H4 (cell line): ENCODE measurements at places on chromosomes 5 and 9. TPM values are rescaled to one million over a fixed set of nuclear protein-coding genes. Genes with fewer than 3 reads are reported as not detected.

Gene HTR4
- total RNA-seq: not detected in 2 replicates

Gene PCDHB7
- 5.1 and 6.9 TPM in 2 replicates for total RNA-seq

Gene LRRC19
- not detected in 2 replicates for total RNA-seq

Gene PHF24
- not detected in 2 replicates for total RNA-seq

- no peak for DNase-seq
Measured at GRCh38 chr5:31487506-31487905, 44.4 kb downstream of the DROSHA start.

Gene TLE1
- 6.2 and 8.7 TPM in 2 replicates for total RNA-seq

GRCh38 chr9:91178281-91179236, 183.2 kb downstream of the AUH start:
- no peak for DNase-seq

- DNase-seq: peak; percentile 98
Measured at GRCh38 chr9:121557581-121558447, 58.2 kb upstream of the GGTA1 start.

DNA sequence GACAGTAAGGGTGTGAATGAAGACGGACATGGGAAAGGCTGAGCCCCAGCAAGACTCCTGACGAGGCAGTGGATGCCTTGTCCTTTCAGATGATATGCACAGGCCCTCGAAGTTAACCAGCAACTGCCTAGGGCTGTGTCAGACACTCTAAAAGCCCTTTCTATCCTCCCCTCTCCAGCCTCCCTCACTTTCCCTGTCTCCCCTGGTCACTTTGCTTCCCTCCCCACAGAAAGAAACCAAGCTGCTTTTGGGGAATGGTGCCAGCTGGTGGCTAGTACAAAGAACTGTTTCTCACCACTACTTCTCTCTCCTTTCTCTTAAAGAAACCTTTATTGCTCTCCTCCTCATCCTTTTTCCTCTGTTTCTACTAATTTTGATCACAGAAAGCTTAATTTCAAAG, 21.4 kb downstream of the LHFPL2 start:
- no peak for DNase-seq

DNA sequence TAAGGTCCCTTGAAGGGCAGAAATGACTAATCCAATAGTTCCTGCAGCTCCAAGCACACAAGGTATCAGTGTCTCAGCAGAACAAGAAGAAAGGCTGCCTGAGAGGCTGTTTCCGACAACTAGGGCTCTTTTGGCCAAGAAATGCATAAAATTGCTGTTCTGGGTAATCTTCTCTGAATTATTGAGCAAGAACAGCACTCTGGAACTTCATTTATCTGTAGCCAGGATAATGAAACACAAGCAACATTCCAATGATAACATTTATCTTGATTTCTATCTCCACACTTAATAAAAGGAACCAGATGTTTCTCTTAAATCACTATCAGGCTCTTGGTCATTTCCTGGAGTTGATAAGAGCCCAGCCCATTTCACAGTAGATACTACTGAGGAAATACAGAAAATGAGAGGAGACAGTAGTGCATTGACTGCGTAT, 17.0 kb upstream of the AUH start:
- no peak for DNase-seq

DNA sequence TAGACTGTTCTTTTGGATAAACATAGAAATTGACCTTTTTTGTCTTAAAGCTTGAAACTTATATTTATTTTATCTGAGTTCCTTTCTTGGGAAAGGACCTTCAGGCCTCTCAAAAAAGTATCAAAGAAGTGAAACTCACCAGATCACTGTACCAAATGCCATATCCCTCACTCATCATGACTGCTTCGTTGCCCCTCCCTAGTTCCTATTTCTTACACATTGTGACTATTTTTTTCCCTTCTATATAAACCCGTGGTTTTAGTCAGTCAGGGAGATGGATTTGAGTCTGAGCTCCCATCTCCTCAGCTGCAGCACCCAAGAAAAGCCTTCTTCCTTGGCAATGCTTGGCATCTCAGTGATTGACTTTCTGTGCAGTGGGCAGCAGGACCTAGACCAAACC, 129.4 kb downstream of the LPAR1 start:
- no peak for DNase-seq

Gene WDR38
- total RNA-seq: not detected in 2 replicates

DNA sequence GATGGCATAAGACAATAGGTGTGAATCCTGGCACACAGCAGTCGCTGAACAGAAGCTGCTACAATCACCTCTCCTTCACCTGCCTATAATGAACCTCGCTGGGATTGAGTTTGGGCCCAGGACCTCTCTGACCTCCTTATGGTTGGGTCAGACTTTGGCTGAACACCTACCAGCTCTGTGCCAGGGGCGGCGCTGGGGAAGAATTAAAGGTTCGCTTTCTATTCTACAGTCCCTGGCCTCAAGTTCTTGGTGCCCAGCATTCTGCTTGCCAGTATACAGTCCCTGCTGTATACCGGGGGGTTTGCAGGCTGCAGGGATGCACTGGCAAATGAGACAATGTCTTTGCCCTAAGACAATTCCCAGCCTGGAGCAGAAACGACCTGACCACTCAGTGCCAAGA, 895 bp upstream of the STRBP start:
- DNase-seq: no peak

DNA sequence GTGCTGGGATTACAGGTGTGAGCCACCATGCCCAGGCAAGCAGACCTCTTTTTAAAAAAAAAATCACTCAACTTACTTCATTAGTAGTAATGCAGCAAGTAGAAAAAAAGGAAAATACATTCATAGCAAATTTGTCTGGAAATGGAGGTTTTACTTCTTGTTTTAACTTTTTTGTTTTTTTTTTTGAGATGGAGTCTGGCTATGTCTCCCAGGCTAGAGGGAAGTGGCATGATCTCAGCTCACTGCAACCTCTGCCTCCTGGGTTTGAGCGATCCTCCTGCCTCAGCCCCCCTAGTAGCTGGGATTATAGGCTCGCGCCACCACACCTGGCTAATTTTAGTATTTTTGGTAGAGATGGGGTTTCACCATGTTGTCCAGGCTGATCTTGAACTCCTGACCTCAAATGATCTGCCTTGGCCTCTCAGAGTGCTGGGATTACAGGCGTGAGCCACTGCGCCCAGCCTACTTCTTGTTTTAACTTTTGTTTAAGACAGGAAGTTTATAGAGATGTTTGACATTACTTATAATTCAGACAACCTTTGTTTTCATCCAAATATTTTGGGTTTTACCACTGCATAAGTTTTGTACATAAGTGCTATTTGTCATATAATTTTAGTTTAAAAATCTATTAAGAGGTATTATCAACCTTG, 26.5 kb downstream of the UBE2R2 start:
- no peak for DNase-seq

- peak; percentile 3 for DNase-seq
Measured at GRCh38 chr9:126709241-126709640, 95.5 kb downstream of the LMX1B start.

- DNase-seq: no peak
Measured at GRCh38 chr5:172321593-172321992, 38.0 kb upstream of the UBTD2 start.

GRCh38 chr5:170365011-170365410, 24.2 kb downstream of the KCNMB1 start:
- no peak for DNase-seq

DNA sequence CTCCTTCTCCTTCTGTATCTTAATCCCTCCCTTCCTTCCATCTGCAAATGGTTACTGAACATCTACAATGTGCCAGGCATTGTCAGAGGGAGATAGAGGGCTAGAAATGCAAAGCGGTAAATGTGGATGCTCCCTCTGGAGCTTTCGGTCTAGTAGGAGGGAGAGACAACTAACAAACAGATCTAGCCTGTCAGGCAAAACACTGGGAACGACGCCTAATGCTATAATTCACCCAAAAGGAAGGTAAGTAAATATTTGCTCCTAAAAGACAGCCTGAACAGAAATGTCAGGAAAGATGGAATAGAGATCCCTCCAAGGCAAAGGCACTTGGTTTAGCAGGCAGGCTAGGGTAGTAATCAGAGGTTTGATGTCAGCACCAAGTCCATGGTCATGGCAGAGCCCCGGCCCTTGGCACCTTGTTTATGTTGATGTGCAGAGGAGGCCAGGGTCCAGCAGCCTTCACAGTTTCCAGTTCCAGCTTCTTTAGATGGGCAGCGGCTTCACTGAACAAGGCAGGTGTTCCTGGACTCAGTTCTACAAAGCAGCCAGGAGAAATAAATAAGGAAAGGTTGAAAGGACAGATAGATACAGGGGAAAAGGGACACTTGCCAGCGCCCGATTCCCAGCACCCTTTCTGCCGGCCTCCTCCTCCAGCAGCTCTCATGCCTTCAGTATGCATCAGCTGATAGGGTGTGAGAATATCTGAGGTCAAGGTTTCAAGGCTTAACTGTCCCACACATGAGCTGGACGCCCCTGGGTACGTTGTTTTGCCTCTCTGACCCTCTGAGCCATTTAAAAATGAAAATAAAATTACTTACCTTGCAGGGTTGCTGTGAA, 46.5 kb upstream of the FRRS1L start:
- DNase-seq: no peak

DNA sequence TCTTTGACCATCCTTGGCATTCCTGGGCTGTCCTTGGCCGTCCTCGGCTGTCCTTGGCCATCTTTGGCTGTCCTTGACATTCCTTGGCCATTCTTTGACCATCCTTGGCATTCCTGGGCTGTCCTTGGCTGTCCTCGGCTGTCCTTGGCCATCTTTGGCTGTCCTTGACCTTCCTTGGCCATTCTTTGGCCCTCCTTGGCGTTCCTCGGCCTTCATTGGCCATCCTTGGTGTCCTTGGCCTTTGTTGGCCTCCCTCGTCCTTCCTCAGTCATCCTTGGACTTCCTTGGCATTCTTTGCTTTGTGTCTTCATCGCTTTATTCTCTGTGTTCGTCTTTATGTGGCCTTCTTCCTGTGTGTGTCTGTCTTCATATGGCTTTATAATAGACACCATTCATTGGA, 20.7 kb downstream of the NDUFS6 start:
- no peak for DNase-seq

Gene TRMO
- total RNA-seq: 16.6 and 19.1 TPM in 2 replicates

DNA sequence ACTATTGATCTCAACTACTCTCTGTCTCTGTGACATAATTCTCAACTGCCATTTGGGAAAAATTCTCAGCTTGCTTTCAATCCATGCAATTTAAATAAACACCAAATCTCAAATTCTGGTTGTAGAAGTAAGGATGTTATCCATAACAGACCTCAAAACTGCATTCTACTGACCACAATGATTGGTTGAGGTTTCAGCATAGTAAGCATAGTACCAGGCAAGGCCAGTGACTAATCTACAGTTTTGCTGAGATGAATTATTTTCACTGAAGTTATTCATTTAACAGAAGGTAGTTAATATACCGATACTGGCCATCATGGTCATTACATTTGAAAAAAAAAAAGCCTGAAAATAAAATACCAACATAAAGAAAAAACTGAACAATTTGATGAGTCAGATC, 488.0 kb upstream of the CDH18 start:
- DNase-seq: peak; percentile 51

- DNase-seq: no peak
Measured at GRCh38 chr9:110178281-110178680, 29.7 kb downstream of the C9orf152 start.

- no peak for DNase-seq
Measured at GRCh38 chr9:35001803-35002502, 12.4 kb downstream of the DNAJB5 start.
